ENCODE measurements at places on chromosomes 2 and 18.

- DNase-seq, result no peak
These were observed 29.3 kb downstream of the PDE11A start for GRCh38 chr2:178043266-178043665.

DNA sequence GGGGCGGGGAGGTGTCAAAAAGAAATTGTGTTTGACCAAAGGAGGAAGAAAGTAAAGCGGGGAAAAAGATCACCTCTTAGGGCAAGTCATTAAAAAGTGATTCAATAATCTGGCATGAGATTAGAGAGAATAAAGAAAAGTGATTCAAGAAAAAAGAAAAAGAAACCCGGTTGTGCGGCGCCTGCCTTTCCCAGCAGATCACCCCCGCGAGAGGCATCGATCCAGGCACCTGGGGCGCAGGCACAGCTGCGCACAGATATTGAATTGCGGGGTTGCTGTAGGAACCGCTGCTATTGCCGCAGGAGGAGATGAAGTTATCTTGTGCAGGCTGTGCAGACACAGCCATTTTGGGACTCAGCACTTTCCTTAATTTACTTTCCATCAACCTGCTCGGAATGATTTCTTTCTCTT, 71.2 kb downstream of the PLB1 start:
- DNase-seq, result no peak

- DNase-seq, result no peak
These were observed 1209.3 kb upstream of the CHAC2 start for GRCh38 chr2:52558265-52558664.

GRCh38 chr2:49753344-49753985, 599.1 kb upstream of the FSHR start:
- DNase-seq, result no peak

DNA sequence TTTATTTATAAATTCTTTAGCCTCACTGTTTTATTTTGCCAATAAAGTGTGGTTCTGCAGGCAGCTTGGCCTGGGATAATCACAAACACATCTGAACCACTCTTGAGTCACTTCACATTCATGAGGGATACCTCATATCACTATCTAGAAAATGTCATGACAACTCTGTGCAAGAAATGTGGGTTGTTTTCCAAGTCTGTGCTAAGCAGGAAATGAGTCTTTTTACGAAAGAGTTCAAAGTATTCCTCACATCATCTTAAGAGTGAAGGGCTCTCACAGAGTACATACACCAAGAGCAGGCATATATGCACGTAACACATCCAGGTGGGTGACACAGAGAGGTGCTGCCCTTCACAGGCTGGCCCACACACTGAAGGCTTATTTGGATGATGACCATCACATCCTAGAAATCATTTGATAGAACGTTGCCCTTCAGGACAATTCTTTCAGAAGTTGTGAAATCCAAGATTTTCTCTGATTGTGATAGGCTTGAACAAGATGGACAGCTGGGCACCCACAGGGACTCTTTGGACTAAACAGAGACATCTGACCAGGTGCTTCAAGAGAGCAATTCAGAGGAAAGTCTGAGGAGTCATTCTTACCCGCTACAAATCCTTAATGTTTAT, 811.1 kb upstream of the LRATD1 start:
- no peak for DNase-seq
